ENCODE measurements at places on chromosomes 2 and 18.

DNA sequence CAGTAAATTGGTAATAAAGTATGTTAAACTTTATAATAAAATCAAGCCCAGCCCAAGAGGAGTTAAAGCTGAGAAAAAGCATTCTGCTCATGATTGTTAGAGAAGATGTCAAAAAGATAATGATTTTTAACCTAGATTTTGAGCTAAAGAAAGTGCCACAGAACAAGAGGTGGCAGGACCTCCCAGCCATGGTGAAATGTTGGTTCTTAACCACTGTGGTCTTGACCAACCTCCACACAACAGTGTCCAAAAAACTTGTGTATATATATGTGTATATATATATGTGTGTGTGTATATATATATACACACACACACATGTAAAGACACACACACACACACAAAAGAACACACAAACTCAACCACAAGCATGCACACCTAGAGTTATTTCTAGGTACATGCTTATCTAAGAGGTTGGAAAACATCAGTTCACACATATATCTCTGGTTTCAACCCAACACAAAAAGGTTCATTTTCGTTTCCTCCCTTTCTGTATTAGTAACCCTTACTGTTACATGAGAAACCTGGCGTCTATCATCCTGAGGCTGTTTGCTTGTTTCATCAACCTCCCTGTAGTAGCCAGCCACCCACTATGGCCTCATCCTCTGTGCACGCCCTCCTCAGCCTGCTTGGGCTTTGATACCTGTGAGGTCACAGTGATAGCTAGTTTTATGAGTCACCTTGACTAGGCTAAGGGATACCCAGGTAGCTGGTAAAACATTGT lies 631.8 kb upstream of the ID2 start:
- DNase-seq, result no peak

- DNase-seq, result no peak
These were observed 650.7 kb upstream of the SOX11 start for GRCh38 chr2:5041501-5041900.

- no peak for DNase-seq
These were observed 30.1 kb downstream of the TET3 start for GRCh38 chr2:74014813-74015212.

DNA sequence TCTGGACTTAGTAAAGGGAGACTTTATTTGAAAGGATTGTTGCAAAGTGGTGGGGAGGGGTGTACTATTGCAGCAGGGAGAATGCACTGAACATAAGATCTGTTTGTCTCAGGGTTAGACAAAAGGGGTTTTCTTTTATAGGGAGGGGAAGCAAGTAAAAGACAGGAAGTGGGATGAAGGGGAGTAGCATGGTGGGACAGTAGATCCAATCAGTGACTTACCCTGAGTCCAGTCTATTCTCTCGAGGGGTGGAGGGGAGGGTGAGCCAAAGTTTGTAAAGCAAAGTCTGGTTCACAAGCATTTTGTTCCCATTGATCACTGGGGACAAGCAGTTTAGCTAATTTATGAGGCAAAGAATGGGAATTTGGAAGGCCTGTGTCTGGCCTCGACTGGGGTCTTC lies 35.0 kb upstream of the CYP27C1 start:
- no peak for DNase-seq

DNA sequence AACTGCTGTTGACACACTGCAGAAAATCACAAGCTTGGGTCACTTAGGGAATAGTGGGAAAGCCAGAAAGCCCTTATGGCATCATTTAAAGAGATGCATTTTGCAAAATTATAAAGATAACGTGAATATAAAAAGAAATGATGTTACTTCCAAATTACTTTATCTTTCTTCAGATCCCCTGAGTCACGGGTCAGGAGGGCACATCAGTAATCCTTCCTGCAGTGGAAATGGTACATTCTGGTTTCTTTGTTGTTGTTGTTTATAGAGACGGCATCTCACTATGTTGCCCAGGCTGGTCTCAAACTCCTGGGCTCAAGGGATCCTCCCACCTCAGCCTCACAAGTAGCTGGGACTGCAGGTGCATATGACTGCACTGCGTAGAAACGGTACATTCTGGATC lies 9.8 kb upstream of the EPG5 start:
- no peak for DNase-seq

DNA sequence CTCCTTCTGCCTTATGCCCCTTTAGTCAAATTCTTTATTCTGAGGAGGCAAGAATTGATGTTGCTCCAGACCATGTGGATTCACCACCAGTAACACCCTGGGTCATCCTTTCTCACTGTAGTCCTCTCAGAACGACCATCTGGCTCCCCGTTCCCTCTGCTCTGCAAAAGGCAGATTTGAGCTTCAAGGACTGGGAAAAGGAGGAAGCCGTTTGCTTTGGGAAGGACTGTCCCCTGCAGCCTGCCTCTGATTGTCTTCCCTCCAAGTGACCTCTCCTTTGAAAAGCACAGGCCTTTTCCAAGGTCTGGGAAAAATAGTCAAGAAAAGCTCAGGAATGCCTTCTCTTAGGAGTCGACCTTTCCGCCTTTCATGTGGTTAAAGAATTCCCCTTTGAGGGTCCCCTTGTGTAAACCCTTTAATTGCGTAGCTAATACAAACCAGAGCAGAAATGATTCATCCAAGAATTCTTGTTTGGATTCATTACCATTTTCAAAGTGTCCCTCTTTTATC lies 130.1 kb upstream of the COPS8 start:
- no peak for DNase-seq

GRCh38 chr2:10278029-10278762 lies 24.5 kb upstream of the HPCAL1 start:
- no peak for DNase-seq

GRCh38 chr2:30931841-30932407 lies 124.7 kb upstream of the CAPN13 start:
- DNase-seq, result no peak

DNA sequence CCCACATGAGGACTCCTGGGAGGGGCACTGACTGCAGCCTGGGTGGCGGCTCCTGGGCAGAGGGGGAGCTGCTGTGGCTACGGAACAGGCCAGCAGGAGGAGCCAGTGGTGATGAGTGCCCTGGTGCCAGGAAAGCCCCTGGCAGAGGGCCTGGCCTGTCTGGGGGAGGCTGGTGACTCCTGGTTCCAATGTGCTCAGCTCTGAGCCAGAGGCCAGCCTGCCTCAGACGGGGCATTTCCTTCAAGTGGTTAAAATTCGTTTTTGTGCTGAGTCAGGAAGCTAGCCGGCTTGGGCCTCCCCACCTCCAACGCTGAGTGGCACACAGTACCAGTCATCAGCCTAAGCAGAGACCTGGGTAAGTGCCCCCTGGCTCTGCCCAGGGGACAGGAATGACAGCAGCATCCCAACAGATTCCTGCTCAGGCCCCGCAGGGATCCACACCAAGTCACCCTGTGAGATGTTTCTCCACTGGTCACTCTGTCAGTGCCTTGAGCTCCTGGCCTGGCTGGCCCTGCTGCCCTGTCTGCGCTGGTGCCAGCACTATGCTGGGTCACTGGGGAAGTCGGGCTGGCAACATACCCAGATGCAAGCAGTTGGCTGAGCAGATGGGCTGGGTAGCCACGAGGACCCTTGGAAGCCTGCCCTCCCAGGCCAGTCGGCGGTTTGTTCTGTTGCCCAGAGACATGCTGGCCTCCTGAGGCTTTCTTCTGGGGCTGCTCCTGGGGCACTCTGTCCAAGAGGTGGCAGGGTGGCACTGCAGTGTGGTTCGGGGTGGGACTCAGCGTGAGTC lies 7.1 kb upstream of the KLF11 start:
- DNase-seq, result no peak

- DNase-seq, result no peak
These were observed 271.4 kb upstream of the POU3F3 start for GRCh38 chr2:104582471-104582870.

DNA sequence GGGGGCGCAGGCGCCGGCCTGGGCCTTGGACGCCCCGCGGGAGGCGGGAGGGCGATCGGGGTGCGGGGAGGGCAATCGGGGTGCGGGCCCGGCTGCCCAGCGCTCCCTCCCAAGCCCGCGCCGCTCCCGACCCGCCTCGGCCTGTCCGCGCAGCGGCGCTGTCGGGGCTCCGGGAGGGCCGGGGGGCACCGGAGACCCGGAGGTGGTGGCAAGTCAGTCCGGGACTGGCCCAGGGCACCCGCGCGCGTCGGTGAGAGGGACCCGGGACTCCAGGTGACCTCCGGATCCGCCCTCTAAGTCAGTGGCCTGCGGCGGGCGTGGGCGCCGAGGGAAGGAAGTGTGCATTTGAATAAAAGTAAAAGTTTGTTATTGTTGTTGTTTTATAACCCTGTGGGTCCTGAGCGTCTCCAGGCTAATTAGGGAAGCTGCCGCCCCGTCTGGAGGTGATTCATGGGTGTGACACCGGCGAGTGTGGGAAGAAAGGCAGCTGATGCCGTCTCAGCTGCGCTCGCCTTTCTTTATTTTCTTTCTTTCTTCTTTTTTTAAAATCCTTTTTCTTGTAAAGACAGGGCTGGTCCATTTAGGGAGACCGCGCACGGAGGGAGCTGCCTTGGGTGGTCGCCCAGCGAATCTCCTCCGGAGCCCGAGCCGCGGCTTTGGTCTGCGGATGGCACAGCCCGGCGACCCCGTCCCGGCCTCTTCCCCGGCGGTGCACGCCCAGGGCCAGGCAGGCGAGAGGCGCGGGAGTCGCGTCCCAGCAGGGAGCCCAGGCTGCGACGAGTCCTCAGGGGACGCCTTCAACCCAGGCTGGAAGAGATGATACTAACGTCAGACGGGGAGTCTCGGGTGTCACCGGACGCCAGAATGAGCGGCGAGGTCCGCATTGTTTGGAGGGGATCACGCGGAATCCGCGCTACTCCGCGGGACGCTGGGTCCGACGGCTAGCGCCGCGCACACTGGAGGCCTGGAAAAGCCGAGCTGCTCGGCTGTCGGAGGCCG lies 627 bp upstream of the CRACDL start:
- no peak for DNase-seq

GRCh38 chr2:15006667-15007066 lies 374.1 kb downstream of the LRATD1 start:
- no peak for DNase-seq

- DNase-seq, result no peak
These were observed 40.6 kb downstream of the ZRANB3 start for GRCh38 chr2:135490376-135490775.

DNA sequence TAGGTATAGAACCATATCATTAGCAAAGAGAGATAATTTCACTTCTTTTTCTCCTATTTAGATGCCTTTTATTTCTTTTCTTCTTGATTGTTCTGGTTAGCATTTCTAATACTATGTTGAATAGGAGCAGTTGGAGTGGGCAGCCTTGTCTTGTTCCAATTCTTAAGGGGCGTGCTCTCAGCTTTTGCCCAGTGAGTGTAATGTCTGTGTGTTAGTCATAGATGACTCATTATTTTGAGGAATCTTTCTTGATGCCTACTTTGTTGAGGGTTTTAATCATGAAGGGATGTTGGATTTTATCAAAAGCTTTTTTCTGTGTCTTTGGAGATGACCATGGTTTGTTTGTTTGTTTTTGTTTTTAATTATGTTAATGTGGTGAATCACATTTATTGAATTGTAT lies 1453.1 kb upstream of the SLC39A10 start:
- no peak for DNase-seq

Data from HAP-1 (cell line).